GM23338 (cell line): ENCODE measurements at places on chromosomes 11 and 22. TPM values are rescaled to one million over a fixed set of nuclear protein-coding genes. Genes with fewer than 3 reads are reported as not detected.

- no peak overlapping the region for H3K27ac ChIP-seq
- DNase-seq: no peak
- no peaks in the 10 kb centered on the region for H3K4me1 ChIP-seq
- H3K36me3 ChIP-seq: no peaks in the 10 kb centered on the region
- no peaks in the 10 kb centered on the region for H3K27me3 ChIP-seq
Measured at GRCh38 chr11:124612567-124613246, 1.5 kb downstream of the PANX3 start.

The ABCC8 gene
- total RNA-seq: 2.4 and 3.4 TPM in 2 replicates

DNA sequence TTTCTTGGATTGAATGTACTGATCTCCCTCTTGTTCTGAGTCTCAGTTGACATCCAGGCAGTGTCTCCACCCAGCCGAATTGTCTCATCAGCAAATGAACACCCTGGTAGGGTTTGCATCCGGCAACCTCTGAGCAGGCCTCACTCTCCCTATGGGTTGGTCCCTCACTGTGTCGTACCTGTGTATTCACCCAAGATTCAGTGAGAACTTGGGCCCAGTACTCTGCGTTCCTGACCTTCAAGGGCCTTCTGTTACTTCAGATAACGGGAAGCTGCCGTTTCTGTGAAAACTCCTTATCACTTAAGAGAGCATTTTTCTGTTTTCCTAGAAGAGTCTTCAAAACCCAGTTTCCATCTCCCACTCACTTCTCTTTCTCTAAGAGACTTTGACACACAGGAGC, 915.6 kb downstream of the TBC1D22A start:
- no peaks in the 10 kb centered on the region for H3K27me3 ChIP-seq
- H3K27ac ChIP-seq: no peak overlapping the region
- H3K4me1 ChIP-seq: no peaks in the 10 kb centered on the region
- DNase-seq: no peak

- no peak for DNase-seq
- no peaks in the 10 kb centered on the region for H3K27me3 ChIP-seq
- H3K27ac ChIP-seq: no peak overlapping the region
- no peak overlapping the region for H3K4me3 ChIP-seq
Measured at GRCh38 chr11:126113515-126113957, 50.9 kb upstream of the CDON start.

The TCP11L1 gene
- 24.9 and 39.0 TPM in 2 replicates for total RNA-seq

GRCh38 chr22:30045494-30045887, 34.8 kb upstream of the HORMAD2 start:
- H3K4me3 ChIP-seq: no peak overlapping the region
- no peaks in the 10 kb centered on the region for H3K27me3 ChIP-seq
- no peaks in the 10 kb centered on the region for H3K4me1 ChIP-seq
- no peak for DNase-seq

The PLET1 gene
- not detected in 2 replicates for total RNA-seq

The NAA40 gene
- 24.6 and 26.8 TPM in 2 replicates for total RNA-seq

DNA sequence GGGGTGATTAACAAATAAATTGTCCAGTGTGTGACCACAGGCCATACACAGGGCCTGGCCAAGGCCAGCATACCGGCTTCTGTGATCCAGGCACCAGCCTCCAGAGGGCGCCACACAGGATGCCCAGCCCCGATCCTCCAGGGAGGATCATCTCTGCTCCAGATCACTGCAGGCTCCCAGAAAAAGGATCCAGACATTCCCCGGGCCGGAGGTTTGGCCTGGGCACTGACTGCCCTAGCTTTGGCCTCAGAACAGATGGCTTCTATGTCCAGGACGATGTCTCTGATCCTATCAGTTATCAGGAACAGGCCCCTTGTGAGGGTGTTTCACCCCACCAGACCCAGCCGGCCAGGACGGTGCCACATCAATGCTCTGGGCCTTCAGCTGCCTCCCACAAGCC, 74.5 kb upstream of the LMO1 start:
- H3K4me1 ChIP-seq: peaks cover 4% of the 10 kb centered on the region; the same call in 1 of the 2 replicates
- no peak overlapping the region for H3K27ac ChIP-seq

- H3K27me3 ChIP-seq: no peaks in the 10 kb centered on the region
- H3K4me3 ChIP-seq: no peak overlapping the region
- peaks cover 70% of the 10 kb centered on the region for H3K4me1 ChIP-seq
- H3K36me3 ChIP-seq: 0 out of 2 replicates have a peak, but pooled peaks cover 3% of the 10 kb centered on the region
- peak overlapping the region; percentile 9 for H3K27ac ChIP-seq
- DNase-seq: peak; percentile 42
Measured at GRCh38 chr11:27427183-27427980, 45.2 kb downstream of the LGR4 start.

The THRSP gene
- total RNA-seq: not detected in 2 replicates

DNA sequence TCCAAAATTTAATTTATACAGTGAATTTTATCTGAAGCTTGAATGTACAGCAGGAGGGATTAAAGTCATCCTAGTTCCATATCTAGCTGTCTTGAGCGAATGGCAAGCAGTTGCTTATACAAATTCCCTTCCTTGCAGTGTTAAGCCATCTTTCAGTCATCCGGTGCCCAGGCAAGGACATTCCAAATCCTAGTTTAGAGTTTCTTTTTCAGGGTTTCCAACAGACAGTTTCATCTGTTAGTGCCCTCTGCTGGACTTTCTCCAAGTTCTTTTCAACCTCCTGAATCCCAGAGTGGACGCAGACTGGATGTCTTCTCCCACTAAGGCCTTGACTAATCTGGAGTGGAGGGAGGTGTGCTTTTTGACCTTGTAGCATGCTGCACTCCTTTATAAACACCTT, 45.4 kb downstream of the GRAMD1B start:
- no peaks in the 10 kb centered on the region for H3K36me3 ChIP-seq
- peak; percentile 72 for DNase-seq
- no peak overlapping the region; the same call in 1 of the 2 replicates for H3K27ac ChIP-seq
- peaks cover 10% of the 10 kb centered on the region for H3K4me1 ChIP-seq
- H3K27me3 ChIP-seq: no peaks in the 10 kb centered on the region

DNA sequence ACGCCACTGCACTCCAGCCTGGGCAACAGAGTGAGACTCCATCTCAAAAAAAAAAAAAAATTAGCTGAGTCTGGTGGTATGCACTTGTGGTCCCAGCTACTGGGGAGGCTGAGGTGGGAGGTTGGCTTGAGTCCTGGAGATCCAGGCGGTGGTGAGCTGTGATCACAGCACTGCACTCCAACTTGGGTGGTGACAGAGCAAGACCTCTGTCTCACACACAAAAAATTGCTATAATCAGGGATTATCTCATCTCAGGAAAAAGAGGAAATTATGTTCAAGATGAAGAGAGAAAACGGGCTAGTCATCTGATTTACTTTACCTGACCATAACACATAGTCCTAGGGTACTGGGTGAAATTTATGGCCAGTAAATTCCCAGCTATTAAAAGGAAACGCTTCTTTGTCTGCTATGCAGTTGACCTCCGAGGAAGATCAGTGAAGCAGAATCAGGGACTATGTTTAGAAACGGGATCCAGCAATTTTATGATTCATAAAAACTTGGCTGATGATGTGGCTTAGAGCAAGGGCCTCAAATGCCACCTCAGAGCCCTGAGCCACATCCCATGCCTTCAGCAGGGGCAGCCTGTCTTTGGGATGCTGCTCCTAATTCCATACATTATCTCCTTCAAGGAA, 386.2 kb downstream of the NTM start:
- H3K4me1 ChIP-seq: peaks cover 15% of the 10 kb centered on the region
- 0 out of 2 replicates have a peak, but pooled peaks cover 3% of the 10 kb centered on the region for H3K36me3 ChIP-seq
- DNase-seq: no peak
- H3K27me3 ChIP-seq: no peaks in the 10 kb centered on the region
- H3K27ac ChIP-seq: no peak overlapping the region

DNA sequence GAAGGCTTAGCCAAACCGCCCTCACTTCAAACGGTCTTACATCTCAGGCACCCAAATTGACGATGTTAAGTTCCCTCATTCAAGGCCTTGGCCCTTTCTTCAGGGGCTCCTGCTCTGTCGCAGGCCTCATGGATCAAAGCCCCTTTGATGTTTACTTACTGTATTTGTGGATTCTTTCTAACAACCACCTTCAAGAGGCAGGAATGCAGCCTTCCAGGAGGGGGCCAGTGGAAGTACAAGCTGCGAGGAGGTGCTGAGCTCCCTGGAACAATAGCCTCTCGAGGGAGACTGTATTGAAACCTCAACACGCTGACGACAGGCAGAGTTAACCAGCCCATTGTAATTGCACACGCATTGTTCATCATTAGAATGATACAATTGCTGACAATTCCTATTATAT, 209.1 kb downstream of the ST3GAL4 start:
- H3K27ac ChIP-seq: no peak overlapping the region
- no peaks in the 10 kb centered on the region for H3K36me3 ChIP-seq
- H3K27me3 ChIP-seq: no peaks in the 10 kb centered on the region; the same call in 1 of the 2 replicates
- peaks cover 16% of the 10 kb centered on the region; the same call in 1 of the 2 replicates for H3K4me1 ChIP-seq
- DNase-seq: peak; percentile 74
- H3K4me3 ChIP-seq: no peak overlapping the region

DNA sequence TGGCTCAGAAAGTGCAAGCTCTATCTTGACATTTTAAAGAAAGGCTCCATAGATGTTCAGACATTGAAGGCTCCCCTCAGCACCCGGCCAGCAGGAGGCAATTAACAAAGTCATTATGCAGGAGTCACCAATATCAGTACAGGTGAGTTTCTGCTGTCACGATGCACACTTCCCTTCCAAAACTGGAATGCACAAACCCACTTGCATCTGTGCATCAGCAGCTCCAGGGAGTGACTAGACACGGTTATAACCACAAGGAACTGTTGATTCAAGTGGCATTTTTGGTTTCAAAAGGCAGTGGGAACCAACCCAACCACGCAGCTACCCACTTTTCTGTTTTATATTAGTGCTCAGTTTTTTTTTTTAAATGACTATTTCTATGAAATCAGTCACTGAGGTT, 293.9 kb upstream of the NARS2 start:
- H3K4me1 ChIP-seq: peaks cover 60% of the 10 kb centered on the region
- H3K27ac ChIP-seq: peak overlapping the region; percentile 27; the same call in 1 of the 2 replicates
- no peaks in the 10 kb centered on the region for H3K36me3 ChIP-seq
- peak overlapping the region; percentile 15; the same call in 1 of the 2 replicates for H3K4me3 ChIP-seq
- H3K27me3 ChIP-seq: no peaks in the 10 kb centered on the region
- DNase-seq: no peak

DNA sequence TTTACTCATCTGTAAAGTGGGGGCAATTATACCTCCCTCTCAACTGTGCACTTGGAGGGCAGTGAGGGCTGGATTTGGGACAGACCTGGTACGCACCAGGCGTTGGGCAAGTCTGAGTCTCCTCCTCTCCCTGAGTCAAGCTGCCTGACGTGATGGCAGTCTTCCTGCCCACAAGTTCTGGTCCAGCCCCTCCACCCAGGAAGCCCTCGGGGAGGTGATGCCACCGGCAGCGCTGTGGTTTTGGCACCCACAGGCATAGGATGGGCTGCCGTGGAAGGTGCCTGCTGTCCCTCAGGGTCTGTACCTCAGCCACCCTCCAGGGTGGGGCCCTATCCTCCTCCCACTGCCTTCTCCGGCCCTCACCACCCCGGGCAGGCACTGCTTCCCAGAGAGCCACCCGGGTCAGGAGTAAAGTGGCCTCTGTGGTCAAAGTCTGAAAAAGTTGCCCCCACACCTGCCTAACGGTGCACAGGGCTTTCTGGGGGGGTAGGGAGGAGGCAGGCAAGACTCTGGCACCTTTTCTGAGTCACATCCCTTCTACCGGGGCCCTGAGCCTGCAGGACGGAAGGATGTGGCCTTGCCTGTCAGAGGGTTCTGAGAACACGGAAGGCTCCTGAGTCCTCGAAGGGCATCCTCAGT, 6.5 kb upstream of the APOBEC3H start:
- H3K27ac ChIP-seq: no peak overlapping the region
- peaks cover 5% of the 10 kb centered on the region; the same call in 1 of the 2 replicates for H3K4me1 ChIP-seq
- no peaks in the 10 kb centered on the region for H3K27me3 ChIP-seq
- no peaks in the 10 kb centered on the region for H3K36me3 ChIP-seq

The FAM227A gene
- total RNA-seq: 6.1 and 11.0 TPM in 2 replicates

The C11orf87 gene
- 0.31 and 0.56 TPM in 2 replicates for total RNA-seq

The PARVA gene
- total RNA-seq: 6.9 and 7.6 TPM in 2 replicates

- H3K27ac ChIP-seq: no peak overlapping the region
- peaks cover 3% of the 10 kb centered on the region; the same call in 1 of the 2 replicates for H3K36me3 ChIP-seq
- no peaks in the 10 kb centered on the region for H3K4me1 ChIP-seq
- H3K27me3 ChIP-seq: no peaks in the 10 kb centered on the region
Measured at GRCh38 chr22:49720279-49720959, 107.3 kb downstream of the BRD1 start.

DNA sequence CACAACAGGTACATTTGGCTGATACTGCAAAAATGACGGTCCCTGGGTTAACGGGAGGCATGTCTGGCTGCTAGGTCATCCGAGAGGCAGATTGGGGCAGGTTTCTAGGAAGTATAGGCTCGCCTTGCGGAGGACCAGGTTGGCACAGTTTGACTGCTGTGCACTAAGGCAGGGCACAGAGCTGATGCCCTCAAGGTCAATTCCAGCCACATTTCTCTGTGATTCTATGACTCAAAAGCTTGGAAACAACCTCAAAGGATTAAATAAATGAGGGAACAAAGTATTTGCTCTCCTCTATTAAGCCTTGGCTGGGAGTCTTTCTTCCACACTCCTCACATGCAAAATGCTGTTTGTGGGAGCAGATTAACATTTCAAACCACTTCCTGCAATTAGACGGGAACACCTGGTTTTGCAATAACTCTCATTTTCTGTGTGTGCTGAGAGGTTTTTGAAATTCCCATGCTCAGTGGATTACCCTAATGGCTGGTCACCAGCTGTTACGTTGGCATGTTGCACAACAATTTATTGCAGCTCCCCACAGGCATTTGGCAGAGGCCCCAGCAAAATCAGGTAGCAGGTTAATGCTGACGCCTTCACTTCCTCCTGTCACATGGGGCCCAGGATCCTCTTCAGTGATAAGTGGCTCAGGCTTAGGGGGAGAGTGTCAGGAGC, 61.0 kb upstream of the PLET1 start:
- H3K27me3 ChIP-seq: 0 out of 2 replicates have a peak, but pooled peaks cover 5% of the 10 kb centered on the region
- no peaks in the 10 kb centered on the region for H3K36me3 ChIP-seq
- DNase-seq: peak; percentile 60
- H3K4me3 ChIP-seq: no peak overlapping the region
- peak overlapping the region; percentile 16; the same call in 1 of the 2 replicates for H3K27ac ChIP-seq
- peaks cover 12% of the 10 kb centered on the region for H3K4me1 ChIP-seq

DNA sequence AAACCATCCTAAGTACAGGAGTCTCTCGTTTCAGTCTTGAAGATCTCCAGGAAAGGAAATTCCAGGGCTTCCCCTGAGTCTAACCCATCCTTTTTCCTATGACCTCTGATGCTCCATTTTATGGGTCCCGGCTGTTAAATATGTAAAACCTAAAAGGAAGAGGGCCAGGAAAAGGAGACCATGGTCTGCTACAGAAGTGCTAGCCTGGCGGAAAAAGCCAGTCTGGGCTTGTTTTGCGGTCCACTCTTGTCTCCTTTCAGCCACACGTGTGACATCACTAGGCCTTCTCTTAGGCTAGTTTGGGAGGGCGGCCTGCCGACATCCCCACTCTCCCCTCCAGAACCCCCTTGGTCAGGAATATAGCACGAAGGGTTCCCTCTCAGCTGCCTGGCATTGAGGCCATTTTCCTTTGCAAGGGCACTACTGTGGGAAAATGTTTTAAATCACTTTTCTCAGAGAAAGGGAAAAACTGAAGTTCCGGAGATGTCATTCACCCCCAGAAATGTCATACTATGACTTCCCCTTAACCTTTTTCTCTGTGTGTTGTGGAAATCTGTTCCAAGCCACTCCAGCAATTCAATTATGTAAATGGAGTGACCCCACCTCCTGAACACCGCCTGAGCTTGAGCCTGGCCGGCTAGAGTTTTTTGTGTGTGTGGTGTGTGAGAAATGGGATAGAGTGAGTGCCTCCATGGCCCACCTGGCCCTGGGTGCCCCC, 86.9 kb downstream of the UBASH3B start:
- H3K27ac ChIP-seq: no peak overlapping the region
- DNase-seq: no peak
- H3K4me3 ChIP-seq: no peak overlapping the region
- peaks cover 9% of the 10 kb centered on the region for H3K4me1 ChIP-seq
- H3K27me3 ChIP-seq: no peaks in the 10 kb centered on the region
- H3K36me3 ChIP-seq: no peaks in the 10 kb centered on the region

- H3K36me3 ChIP-seq: no peaks in the 10 kb centered on the region
- H3K4me3 ChIP-seq: peak overlapping the region; percentile 68
- peaks cover 47% of the 10 kb centered on the region for H3K4me1 ChIP-seq
- H3K27ac ChIP-seq: no peak overlapping the region
Measured at GRCh38 chr11:119380160-119380826, 1.2 kb downstream of the USP2 start.
